ENCODE measurements at places on chromosomes 7 and 10. TPM values are rescaled to one million over a fixed set of nuclear protein-coding genes. Genes with fewer than 3 reads are reported as not detected.

DNA sequence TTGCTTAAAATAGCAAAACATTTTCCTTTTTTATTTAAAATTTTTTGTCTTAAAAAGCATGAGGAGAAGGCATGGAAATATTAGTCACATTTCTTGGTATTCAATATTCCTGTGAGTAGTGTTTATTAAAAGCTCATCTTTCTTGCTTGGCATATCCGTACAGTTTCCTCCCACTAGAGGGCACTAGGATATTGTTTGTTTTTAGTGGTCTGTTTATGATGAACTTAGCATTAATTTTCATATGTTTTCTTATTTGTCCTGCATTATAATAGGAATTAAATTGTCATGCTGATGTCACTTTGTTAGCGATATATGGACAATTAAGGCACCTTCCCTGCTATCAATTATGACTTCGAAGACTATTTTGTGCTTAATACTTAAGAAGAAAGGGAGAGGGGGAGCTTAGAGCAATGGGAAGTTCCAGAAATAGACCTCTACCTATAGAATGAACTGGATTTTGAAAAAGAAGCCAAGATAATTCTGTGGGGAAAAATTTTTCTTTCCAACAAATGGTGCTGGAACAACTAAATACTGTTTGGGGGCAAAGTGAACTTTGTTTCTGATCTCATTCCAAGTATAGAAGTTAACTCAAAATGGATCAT, 91.0 kb upstream of the STRIP2 start:
- DNase-seq, result peak; percentile 61

GRCh38 chr10:4725917-4726606, 99.9 kb upstream of the AKR1E2 start:
- DNase-seq, result peak; percentile 87

GRCh38 chr10:99548041-99548530, 15.3 kb downstream of the NKX2-3 start:
- DNase-seq, result peak; percentile 50

GRCh38 chr10:35058686-35059085, 31.5 kb downstream of the CUL2 start:
- DNase-seq, result peak; percentile 6

DNA sequence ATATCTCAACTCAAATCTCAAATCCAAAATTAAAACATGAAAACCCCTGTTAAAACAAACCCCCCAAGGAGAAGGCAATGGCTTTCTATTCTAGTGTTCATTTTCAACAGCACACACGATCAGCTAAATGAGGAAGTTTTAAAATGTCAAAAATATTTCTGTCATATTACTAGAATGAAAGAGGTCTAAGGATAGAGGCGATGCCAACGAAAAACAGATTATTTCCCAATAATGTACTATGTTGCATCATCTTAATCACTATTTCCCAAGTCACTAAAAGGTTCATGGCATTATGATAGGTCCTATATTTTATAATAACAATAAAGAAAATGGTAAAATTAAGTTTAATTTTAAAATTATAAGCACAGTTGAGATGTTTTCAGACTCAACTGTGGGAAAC, 10.1 kb downstream of the CNOT4 start:
- DNase-seq, result no peak

- no peak for DNase-seq
These were observed 14.9 kb upstream of the IFIT1B start for GRCh38 chr10:89362929-89363328.

- peak; percentile 65 for DNase-seq
These were observed 6.7 kb downstream of the CHST3 start for GRCh38 chr10:71970869-71971268.

GRCh38 chr7:156279635-156280034, 360.9 kb upstream of the RNF32 start:
- no peak for DNase-seq

DNA sequence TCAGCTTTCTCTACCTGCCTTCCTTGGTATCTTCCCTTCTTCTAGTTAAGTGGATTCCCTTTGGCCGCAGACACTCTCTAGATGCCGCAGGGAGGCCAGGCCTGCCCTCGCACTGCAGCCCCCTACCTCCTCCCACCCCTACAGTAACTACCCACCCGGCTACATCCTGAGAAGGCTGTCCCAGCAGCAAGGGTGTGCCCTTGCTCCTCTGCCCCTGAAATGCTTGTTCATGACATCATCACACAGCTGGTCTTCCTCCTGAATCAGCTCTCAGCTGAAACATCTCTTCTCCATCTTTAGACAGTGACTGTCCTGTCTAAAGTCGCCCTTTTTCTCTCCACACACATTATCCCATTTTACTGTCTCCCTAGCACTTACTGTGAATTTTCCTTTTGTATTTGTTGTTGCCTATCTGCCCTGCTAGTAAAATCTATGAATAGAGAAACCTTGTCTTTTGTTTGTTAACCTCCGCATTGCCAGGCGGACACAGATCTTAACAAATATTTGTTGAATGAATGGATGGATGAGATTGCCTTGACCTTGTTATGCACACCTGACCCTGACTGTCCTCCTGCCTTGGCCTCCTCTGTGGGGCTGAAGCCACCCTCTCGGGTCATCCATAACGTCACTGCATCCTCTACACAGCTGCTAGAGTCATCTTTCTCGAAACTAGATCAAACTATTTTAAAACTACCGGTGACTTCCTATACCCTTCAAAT, 108.9 kb upstream of the GATA3 start:
- peak; percentile 63 for DNase-seq

DNA sequence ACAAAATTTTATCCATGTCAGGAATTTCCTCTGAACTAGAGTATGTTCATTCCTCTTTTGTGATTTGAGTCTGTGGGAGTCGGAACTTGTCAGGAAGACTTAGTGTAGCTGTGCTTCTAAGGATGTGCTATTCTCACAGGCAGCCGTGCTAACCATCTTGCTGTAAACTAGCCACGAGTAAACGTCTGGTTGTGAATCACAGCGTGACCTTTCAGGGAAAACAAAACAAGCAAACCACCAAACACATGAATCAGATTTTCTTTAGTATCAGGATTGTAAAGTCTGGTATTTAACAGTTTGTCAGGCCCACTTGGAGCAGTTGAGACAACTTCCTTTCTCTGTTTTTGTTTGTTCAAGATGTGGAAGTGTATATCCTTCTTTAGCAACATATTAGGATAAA, 32.0 kb downstream of the AUTS2 start:
- DNase-seq, result peak; percentile 86

DNA sequence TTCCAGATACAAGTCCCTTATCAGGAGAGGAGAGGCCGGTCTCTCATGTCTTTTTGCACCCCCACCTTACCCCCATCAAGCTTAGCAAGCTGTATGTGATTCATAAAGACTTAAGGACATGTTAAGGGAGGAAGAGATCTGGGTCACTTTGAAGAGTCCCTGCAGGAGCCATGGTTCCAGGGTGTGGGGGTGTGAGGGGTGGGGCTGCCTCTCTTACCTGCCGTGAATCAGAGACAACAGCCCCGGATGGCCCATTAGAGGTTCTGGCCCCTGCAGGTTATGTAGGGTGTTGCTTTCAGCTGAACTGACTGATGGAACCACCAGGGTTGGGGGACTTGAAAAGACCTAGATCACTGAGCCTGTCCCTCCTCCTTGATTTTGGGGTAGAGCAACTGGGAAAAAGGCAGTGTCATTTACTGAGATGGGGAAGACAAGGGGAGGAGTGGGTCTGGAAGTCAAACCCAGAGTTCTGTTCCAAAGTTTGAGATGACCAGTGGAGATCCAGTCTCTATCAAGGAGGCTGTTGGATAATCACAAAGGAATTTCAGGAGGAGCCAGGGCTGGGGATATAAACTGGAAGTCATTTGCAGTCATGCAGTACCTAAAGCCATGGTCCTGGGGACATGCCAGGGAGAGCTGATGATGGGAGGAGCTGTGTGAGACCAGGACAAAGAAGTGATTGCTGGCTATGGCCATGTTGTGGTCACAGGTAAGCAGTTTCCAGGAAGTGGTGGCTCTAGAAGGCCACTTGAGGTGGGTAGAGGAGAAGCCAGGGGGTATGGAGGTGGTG, 23.1 kb downstream of the ADAMTS14 start:
- DNase-seq, result peak; percentile 59

DNA sequence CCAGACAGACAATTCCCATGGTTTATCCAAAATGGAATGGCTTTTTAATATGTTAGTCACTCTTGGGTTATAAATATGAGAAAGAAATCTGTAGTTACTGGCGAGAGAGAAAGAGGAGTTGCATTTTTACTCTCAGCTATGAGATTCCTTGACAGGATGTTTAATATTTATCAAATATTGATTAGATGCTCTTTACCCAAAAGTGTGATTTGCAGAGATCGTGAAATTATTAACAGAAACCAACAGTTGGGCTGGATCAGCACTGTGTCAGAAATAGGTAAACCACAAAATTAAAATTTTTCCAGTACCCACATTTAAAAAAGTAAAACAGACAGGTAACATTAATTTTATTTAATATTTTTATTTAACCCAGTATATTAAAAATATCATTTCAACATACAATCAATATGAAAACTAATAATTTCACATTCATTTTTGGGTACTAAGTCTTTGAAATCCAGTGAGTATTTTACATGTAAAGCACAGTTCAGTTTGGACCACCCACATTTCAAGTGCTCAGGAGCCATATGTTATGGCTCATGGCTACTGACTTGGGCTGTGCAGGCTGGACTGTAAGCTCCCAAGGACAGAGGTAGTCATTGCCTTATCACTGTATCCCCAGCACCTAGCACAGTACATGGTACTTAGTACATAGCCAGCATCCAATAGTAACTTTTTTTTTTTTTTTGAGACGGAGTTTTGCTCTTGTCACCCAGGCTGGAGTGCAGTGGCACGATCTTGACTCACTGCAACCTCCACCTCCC, 42.5 kb downstream of the KLHDC10 start:
- no peak for DNase-seq

DNA sequence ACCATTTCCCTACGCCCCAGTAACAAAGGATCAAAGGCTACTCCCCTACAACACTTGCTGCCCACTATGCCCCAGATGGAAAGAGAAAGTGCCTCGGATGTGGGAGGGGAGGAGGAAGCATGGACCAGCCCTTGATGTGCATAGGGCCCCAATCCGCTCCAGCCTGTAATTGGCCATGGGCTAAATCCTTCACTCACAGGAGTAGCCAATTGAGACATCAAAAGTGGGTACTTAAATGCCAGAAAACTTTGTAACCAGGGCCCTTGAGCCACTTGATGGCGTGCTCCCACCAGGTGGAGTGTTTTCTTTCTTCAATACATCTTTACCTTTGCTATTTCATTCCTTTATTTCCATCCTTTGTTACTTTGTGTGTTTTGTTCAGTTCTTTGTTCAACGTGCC, 500.5 kb upstream of the LRRN3 start:
- DNase-seq, result no peak

GRCh38 chr10:119461923-119462322, 80.6 kb downstream of the RGS10 start:
- DNase-seq, result no peak

- no peak for DNase-seq
These were observed 852.9 kb downstream of the SORCS1 start for GRCh38 chr10:106311590-106311989.

DNA sequence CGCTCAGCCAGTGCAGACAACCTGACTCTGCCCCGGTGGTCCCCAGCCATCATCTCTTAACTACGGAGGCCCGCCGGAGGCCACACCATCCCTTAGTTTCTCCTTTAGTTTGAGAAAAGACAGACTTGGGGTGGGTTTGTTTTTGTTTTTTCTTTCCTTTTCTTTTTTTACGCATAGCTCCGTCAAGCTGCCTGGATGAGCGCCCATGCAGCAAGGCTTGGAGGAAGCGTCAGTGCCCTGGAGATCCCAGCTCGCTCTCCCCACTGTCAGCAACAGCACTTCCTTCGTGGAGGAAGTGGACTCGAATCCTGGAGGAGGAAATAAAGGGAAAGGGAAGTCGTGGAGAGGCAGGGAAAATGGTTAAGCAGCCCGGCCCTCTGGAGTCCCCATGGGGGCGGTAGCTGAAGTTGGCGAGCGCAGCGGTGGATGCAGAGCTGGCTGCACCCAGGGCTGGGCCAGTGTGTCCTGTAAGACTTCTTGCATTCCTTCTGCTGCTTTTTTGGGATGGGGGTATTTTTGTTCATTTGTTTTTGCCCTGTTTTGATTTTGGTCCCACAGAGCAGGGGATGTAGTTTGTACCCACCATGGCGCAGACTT, 35.9 kb upstream of the GJD4 start:
- no peak for DNase-seq

GRCh38 chr10:11505639-11506038, 105.8 kb downstream of the USP6NL start:
- no peak for DNase-seq

GRCh38 chr7:138814816-138815332, 16.9 kb upstream of the ATP6V0A4 start:
- DNase-seq, result no peak

DNA sequence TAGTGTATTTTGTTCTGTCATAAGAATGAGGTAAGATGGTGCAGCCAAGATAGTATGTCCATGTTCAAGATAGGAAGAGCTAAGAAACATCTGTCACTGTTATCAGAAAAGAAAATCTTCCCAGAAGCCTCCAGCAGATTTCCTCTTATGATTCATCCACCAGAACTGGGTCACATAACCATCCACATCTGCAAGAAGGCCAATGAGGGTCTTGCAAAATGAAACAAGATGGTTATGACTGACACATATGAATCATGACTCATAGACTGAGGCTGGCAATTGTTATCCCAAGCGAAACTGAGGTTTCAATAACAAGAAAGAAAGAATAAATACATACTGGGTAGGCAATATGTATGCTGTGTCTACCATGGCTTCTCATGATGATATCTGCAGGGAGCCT, 30.3 kb downstream of the CCNJ start:
- DNase-seq, result peak; percentile 32

- peak; percentile 37 for DNase-seq
These were observed 17.9 kb downstream of the SEMA3A start for GRCh38 chr7:84176716-84177115.

DNA sequence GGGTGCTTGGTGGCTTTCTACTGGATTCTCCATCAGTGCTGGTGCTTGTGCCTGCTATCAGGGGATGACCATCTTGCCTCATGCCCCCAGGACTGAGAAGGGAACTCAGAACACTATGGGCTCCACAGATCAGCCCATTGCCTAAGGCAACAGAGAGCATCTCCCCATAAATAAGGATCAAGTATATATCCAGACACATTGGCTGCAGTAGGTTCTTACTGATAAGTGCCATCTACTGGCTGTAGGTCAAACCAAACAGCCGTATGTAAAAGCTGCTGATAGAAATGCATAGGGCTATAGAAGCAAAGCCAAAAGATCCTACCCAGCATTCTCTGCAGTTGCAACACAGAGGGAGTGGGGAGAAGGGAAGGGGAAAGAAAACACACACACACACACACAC, 153.7 kb downstream of the CDK14 start:
- no peak for DNase-seq

- no peak for DNase-seq
These were observed 20.2 kb downstream of the ADIRF start for GRCh38 chr10:86988520-86988919.

The SPAG6 gene
- polyA plus RNA-seq, result not detected

The TACC2 gene
- 14.9 TPM for polyA plus RNA-seq

The MOGAT3 gene
- polyA plus RNA-seq, result not detected

The PRF1 gene
- polyA plus RNA-seq, result not detected

The MUC12 gene
- polyA plus RNA-seq, result 1.0 TPM

The OGDHL gene
- not detected for polyA plus RNA-seq

The GHRHR gene
- polyA plus RNA-seq, result not detected

The TMEM176B gene
- not detected for polyA plus RNA-seq
